ENCODE measurements at places on chromosomes 6 and 20. TPM values are rescaled to one million over a fixed set of nuclear protein-coding genes. Genes with fewer than 3 reads are reported as not detected.

DNA sequence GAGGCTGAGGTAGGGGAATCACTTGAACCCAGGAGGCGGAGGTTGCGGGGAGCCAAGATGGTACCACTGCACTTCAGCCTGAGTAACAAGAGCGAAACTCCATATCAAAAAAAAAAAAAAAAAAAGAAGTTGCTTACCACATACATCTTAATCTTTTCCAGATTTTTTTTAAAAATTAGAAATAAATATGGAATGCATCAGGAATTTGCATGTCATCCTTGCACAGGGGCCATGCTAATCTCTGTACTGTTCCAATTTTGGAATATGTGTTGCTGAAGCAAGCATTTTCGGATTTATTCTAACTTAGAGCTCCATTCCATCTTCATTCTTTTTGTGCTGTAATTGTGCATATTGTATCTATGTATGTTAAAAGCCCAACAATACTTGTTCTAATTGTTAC is 62.5 kb downstream of the TRPC4AP start:
- no peak for DNase-seq

DNA sequence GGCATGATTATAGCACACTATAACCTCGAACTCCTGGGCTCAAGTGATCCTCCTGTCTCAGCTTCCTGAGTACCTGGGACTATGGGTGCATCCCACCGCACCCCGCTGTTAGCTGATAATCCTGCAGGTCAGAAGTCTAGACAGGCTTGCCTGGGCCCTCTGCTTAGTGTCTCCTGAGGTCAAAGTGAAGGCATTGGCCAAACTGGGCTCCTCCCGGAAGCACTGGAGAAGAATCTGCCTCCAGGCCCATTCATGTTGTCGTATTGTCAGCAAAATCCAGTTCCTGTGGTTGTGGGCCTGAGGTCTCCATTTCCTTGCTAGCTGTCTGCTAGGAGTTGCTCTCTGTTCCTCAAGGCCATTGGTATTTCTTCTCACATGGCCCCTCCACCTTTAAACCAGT is 6.3 kb upstream of the MROH8 start:
- no peak for DNase-seq

DNA sequence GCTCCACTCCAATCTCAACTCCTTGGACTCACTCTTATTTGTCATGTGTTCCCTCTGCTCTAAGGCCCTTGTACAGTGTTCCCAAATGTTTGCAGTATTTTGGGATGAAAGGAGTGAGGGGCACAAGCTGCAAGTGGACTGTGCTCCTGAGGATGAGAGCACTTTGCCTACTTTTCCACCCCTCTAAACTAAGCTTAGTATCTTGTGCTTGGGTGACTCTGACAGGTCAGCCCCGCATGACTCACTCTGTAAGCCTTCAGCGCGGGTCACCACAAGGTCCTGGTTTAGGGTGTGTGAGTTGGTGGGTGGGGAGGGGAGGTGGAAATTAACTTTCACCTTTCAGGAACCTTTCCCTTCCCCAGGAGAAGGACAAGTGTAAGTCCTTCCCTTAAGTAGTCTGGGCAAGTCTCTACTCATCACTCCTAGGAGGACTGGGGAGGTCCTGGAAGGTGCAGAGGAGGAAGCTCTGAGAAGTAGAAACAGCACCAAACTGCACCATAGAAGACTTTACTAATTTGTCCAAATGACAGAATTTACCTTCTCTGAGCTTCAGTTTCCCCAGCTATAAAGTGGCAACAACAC is 68.8 kb upstream of the EPB41L1 start:
- no peak for DNase-seq

- DNase-seq = no peak
Observed at GRCh38 chr20:33515569-33516216, 25.8 kb downstream of the CBFA2T2 start.

- DNase-seq = no peak
Observed at GRCh38 chr6:5090603-5091002, 5.5 kb downstream of the PPP1R3G start.

GRCh38 chr20:7703551-7703961 is 236.7 kb downstream of the HAO1 start:
- no peak for DNase-seq

- no peak for DNase-seq
Observed at GRCh38 chr20:37567671-37568588, 40.3 kb upstream of the BLCAP start.

- no peak for DNase-seq
Observed at GRCh38 chr6:39063526-39063925, 14.9 kb downstream of the GLP1R start.

DNA sequence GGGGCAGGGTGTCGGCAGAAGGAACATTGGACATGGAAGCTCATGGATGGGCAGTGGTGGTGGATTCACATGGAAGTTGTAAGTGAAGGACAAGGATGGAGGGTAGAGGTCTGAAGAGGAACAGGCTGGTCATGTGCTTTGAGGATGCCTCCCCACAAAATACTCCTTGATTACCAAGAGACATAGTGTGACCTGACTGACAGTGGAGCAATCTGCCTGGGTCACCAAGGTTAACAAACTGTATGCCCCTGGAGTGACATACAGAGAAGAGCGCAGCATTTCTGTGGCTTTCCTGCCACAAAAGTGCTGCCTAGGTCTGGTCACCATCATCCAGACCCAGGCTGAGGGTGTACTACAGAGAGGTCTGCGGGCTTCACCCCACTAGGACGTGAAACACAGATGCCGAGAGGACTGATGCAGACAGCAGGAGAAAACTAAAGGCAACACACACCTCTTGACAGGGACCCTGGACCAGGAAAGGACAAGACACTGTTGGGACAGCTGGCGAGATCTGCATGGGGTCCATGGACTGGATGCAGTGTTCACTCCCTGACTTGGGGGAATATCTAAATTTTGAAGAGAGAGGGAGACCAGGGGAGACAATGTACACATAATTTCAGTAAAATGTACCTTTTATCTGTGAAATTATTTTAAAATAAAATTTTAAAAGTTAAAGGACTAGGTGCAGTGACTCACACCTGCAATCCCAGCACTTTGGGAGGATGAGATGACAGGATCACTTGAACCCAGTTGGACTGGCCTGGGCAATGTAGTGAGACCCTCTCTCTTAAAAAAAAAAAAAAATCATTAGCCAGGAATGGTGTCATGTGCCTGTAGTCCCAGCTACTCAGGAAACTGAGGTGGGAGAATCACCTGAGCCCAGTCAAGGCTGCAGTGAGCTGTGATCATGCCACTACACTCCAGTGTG is 64.9 kb downstream of the CSE1L start:
- DNase-seq = no peak

DNA sequence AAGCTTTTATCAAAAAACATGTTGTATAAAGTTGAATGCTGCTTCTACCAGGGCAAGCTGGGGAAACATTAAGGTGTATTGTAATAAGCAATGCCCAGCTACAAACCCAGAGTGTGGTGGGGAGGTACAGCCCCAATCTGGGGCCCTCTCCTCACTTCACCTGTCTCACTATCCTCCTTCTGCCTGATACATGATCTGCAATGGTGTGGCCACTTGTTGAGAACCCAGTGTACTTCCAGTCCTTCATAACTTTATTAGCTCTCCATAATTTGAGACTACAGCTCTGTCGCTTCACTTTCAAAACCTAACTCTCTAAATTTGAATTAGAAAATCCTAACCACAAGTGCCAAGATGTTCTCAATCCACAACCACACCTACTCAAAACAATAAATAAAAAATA is 84.9 kb downstream of the EPB41L2 start:
- no peak for DNase-seq

GRCh38 chr20:24983896-24984295 is 8.7 kb downstream of the APMAP start:
- no peak for DNase-seq

DNA sequence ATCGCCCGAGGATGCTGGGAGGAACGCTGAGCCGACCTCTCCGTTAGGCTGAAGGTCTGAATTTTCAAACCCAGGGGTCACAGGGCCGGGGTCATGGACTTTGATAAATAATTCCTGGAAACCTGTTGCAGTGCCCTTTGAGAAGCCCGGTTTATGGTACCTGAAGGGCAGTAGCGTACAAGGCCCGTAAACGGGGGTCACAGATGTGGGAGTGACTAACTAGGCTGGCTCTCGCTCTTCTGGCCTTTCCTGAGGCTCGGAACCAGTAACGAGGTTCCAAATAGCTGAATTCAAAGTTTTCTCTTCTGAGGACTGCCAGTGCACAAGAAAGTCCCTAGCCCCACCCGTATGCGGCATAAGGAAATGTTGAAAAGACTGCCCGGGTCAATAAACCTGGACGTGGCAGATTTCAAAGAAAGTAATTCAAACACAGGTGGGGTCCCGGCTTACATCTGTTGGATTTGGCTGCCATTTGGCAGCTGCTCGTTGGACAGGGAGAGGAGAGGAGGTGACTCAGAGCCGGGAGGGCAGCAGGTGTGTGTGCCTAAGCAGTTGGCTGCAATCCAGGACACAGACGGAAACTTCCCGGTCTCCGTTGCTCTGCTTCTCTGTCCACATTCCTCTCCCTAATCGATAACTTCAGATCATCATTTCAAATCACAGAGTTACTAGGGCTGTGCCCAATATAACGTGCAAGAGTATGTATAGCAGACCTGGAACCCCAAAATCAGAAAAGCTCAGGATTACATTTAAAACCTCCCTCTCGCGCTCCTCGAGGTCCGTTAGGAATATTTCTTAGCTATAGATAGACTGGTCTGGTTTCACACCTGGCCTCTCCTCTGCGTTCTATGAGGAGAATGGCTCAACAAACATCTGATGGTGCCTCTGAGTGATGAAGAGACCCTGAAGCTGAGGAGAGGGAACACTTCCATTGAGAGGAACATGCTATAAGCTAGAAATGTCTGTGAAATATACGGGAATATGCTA is 765 bp upstream of the GMDS start:
- no peak for DNase-seq

DNA sequence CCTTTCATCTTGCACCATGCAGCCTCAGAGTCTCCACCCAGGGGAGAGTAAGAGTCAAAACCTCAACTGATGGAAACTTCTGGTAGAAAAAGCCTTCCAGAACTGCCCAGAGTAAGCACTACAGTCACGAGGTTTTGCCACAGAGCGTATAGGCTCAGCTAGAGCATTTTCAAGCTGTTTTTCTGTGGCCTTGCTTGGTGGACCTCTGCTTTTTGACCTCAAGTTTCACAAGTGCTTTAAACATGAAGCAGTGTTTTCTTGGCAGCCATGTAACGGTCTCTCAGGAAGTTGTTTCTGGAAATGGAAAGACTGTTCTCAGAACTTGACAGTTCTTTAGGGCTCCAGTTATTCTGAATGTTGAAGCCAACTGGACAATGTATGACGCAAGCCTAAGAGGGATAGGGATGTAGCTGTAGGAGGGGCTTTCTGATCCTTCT is 146.5 kb downstream of the ZDHHC14 start:
- no peak for DNase-seq

- DNase-seq = no peak
Observed at GRCh38 chr6:5559651-5560050, 298.3 kb downstream of the FARS2 start.

DNA sequence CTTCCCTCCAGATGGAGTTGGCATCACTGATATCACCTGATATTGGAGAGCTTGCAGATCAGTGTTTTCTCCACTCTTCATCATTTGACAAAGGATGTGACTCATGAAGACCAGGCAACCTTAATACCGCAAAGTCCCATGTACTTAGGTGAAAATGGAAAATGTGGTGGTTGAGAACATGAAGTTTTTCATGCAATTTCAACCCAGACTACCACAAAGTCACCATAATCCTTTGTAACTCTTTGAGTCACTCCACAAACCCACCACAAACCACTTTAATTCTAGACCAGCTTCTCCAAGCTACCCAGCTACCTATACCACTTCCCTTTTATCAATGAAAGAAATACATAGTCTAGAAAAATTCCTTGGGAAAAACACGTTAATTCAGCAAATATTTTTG is 7.1 kb downstream of the NHLRC1 start:
- DNase-seq = no peak

DNA sequence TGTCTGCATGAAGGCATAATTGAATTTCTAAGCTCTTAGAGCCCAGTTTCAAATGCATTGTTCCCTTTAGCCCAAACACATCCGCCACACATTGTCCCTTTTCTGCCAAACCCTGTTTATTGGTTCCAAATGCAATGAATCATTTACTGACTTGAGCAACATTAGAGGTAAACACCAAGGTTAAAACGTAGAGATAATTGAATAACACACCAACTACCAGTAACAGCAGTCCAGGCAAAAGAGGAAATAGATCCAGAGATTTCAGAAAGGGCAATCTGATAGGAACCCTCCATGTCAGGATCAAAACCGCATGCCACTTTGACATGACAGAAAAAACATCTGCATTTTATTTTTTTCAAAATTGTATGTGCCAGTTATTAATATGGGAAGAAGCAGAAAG is 114.8 kb downstream of the PKHD1 start:
- no peak for DNase-seq

- no peak for DNase-seq
Observed at GRCh38 chr6:82268301-82268846, 20.8 kb upstream of the IBTK start.

- DNase-seq = no peak
Observed at GRCh38 chr6:158165919-158166416, 2.1 kb downstream of the SERAC1 start.

GRCh38 chr20:1402149-1402548 is 9.3 kb upstream of the FKBP1A start:
- DNase-seq = no peak

DNA sequence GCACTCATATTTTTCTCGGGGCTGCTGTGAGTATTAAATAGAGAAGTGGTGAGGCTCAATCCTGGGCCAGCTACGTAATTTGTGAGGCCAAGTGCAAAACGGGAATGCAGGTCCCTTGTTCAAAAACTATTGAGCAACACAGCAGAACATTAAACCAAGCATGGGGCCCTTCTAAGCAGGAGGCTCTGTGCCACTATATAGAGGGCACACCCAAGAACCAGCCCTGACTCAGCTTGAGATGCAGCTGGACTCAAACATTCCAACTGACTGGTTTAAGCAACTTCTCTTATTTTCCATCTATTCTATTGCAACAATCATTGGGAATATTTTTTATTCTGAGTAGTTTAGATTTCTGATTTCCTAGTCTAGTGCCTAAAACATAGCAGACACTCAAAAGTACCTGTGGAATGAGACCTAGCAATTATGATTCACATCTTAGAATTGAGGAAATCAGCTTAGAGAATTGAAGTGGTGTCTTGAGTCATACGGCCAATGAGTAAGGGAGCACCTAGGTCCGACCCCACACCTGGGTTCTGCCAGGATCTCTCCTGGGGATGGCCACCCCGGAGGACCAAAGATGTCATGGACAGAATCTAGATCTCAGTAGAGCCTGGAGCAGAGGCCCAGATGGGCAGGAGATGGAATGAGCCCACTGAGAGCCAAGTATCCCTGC is 1.3 kb downstream of the SIRPB2 start:
- no peak for DNase-seq

GRCh38 chr20:38225900-38226263 is 34.7 kb downstream of the KIAA1755 start:
- no peak for DNase-seq

Gene HLA-DOA
- 0.16 TPM for total RNA-seq

Gene L3MBTL1
- 18.4 TPM for total RNA-seq

Gene PTPN1
- 15.9 TPM for total RNA-seq
